ENCODE measurements at places on chromosomes 3 and 15.
A peak's percentile ranks its signal among the peaks of the same experiment; 100 is the strongest.

GRCh38 chr3:87298111-87298718, 21.8 kb upstream of the POU1F1 start:
- DNase-seq, result no peak

GRCh38 chr3:131856171-131856570, 178.6 kb downstream of the CPNE4 start:
- no peak for DNase-seq

GRCh38 chr3:185939721-185940120, 1.9 kb upstream of the TRA2B start:
- DNase-seq, result no peak

DNA sequence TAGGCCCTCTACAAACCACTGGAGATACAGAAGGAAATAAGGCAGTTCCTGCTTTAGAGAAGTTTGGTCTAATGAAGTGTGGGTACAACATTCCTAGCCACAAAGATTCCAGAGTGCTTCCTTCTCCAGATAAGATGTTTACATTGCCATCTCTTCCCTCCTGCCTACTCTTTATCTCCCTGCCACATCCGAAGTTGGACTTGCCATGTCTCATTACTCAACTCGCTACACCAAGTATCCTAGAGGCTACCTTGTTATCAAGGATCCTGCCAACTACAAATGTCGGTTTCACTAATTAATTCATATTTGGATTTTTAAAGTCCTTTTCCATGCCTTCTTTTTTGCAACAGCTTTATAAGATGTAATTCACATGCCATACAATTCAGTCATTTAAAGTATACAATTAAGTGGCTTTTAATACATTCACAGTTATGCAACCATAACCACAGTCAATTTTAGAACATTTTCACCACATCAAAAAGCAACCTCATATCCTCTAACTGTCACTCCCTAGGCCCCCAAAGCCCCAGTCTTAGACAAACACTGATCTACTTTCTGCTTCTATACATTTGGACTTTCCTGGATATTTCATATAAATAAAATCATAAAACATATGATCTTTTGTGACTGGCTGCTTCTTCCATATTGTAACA, 53.7 kb upstream of the CSTA start:
- DNase-seq, result no peak

DNA sequence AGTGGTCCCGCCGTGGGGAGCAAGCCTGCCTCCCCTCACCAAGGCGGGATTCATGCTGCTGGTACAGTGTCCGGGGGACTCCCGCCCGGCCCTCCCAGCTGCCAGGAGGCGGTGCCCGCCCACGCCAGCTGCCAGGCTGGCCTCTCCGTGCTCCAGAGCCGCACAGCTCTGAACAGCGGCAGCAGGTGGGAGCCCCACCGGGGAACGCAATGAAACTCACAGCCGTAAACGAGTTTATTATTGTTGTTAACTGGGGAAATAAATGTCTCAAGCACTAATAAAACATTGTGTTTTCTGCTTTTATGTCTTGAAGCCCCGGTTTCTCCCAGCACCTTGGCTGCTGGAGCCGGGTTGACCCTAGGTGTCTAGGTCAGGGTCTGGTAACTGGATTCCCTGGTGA, 317.7 kb upstream of the TLE3 start:
- no peak for DNase-seq

DNA sequence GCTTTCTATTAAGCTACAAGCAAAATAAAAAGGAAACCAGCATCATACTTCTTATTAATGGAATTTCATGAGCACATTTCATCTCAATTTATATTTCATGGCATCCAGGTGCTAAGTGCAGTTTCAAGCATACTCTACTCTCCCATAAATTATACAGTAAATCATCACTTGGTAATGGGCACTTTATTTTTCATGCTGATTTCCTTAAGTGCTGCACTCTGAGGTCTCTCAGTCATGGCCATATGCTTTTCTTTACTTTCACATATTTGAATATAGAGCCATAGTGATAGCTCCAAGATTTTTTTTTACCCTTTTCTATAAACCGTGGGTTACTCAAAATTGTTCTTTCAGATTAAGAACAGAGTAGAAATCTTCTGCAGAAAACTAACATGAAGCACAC, 1505.7 kb upstream of the CADM2 start:
- no peak for DNase-seq

- no peak for DNase-seq
These were observed 244.5 kb upstream of the SUCLG2 start for GRCh38 chr3:67898916-67899315.

DNA sequence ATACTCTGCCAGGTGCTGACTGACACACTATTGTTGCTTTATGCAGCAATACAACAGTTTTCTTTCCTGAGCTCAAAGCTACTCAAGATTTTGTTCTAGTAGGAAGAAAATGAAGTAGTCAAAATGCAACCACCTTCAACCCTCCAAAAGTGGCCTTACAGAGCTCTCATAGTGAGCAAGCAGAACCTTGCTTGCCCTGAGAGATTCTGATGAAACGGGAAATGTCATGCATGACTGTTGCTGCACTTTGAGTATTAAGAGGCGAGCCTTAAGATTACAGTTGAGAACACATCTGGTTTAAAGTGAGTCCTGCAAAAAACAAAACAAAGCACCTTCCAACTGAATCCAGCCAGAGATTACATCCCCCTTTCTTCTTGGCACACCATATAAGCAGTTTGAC, 29.7 kb downstream of the MINDY4B start:
- DNase-seq, result no peak

DNA sequence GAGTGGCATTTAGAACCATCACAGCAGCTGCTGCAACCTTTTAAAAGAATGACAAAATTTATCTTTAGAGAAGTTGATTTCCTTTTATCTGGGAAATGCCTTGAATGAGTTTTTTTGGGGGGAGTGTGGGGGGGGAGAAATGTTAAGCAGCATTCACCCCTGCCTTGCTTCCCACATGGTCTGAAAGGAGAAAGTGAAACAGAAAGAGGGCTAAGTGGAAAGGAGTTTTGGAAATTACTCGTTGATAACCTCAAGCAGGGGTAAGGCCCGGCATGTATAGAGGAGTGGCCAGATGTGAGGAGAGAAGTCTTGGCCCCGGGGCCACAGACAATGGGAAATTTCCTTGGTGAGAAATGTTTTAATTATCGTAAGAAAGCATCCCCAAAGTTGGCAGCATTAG, 23.5 kb downstream of the B3GALNT1 start:
- DNase-seq, result no peak

DNA sequence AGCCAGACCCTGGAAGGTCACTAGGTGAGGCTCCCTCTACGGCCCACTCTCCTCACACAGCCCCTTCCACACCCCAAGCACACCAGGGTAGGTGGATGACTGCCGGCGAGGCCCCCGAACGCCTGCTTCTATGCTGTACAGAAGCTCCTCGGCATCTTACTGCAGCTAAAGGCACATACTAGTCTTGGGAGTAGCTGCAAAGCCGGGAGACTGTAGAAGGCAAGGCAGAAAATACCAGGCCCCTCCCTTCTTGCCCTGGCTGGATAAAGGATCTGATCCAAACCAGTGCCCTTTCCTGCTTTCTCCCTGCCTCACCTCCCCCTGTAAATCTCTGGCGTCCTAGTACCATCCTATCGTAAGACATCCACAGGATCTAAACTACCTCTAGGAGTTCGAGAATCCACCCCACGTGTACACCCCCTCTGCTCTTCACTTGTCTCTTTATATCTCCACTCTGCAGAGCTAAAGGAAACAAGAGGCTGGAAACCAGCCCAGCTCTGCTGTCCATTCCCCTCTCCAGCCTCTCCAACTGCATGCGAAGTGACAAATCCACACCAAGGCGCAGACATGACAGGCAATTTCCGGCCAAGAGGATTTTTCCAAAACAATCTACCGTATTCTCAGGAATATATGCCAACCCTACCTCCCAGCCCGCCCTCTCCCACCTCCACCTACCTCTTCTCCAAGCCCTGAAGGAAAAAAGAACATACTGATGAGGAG, 11.8 kb downstream of the TNK2 start:
- peak; percentile 75 for DNase-seq

GRCh38 chr15:46077220-46077619, 442.4 kb downstream of the SQOR start:
- DNase-seq, result no peak

DNA sequence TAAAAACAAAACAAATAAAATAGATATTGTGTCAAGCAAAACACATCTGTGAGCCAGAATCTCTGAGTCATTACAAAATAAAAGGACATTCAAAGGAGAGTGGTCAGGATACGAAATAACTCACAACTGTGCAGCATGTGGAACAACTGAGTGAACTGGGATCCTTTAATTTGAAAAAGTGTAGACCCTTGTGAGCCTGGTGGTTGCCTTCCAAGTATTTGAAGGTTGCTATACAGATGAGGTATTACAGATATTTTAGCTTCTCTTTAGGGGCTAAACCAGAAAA, 26.7 kb downstream of the KCNMB2 start:
- no peak for DNase-seq

- no peak for DNase-seq
These were observed 28.5 kb downstream of the THBS1 start for GRCh38 chr15:39609166-39609916.

DNA sequence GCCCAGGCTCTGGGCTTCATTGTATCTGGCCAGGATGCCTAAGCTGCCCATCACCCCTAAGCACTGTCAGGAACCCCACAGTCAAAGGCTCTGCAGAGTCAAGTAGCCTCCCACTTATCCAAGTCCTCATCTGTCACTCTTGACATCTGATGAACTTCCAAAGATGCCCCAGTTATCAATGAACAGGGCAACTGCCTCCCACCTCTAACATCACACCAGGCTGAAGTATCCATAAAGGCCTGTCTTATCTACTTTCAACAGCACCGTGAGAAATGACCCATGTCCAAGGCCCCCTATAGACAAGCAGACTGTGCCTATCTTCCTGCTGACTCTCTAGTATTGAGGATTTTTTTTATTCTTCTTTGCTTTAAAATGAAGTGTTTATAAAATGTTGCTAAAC, 56.4 kb downstream of the TRIM69 start:
- DNase-seq, result no peak

DNA sequence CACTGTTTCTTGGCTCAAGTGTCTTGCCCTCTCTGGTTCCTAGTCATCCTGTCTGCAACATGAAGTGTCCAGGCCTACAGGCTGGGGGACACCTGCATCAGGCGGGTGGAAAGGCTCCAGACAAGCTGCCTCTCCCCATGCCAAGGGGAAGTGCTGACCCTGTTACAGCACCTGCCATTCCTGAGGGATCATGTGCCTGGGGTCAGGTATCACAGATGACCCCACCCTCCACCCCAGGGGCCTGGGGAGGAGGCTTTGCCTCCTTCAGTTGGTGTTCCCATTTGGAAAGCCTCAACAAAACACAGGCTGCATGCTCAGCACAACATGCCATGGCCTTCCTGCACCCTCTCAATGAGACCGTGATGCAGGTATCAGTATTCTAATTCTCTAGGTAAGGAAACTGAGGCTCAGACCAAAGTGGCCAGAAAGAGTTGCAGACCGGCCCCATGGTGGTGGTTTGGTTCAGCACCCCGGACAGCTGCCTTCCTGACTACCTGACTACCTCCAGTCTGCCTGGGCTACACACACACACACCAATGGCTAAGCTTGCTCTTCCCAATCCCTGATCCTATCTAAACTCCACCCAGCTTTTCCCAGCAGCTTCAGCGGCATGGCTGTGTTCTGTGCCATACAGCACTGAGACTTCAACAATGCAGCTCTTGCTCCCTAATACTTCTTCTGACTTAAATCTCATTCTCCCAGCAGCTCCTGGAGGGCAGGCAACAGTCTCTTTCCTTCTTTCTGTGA, 69.7 kb upstream of the LINGO1 start:
- no peak for DNase-seq

DNA sequence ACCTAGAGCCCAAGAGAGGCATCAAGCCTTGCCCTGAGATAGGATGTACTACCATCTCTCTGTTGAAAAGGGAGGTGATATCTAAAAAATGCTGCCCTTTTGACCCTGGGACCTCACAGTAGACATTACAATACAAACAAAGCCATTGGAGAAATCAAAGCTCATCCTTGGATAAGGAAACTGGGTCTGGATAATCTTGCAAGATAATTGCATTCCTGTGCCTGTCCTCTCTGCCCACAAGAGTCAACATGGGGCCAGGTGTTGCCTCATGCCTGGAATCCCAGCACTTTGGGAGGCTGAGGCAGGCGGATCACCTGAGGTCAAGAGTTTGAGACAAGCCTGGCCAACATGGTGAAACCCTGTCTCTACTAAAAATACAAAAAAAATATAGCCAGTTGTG, 57.3 kb upstream of the DLG1 start:
- no peak for DNase-seq

- DNase-seq, result peak; percentile 68
These were observed at the start of gene CEMIP for GRCh38 chr15:80778964-80779657. Gene CEMIP (plus strand): TSS chr15:80779370. CDS start chr15:80873880, 94,510 bp downstream.

GRCh38 chr15:90154861-90155626, 46.1 kb upstream of the SEMA4B start:
- no peak for DNase-seq

- no peak for DNase-seq
These were observed 35.4 kb downstream of the LIPC start for GRCh38 chr15:58467121-58467721.

- DNase-seq, result no peak
These were observed 101.8 kb downstream of the XXYLT1 start for GRCh38 chr3:195169011-195169649.

DNA sequence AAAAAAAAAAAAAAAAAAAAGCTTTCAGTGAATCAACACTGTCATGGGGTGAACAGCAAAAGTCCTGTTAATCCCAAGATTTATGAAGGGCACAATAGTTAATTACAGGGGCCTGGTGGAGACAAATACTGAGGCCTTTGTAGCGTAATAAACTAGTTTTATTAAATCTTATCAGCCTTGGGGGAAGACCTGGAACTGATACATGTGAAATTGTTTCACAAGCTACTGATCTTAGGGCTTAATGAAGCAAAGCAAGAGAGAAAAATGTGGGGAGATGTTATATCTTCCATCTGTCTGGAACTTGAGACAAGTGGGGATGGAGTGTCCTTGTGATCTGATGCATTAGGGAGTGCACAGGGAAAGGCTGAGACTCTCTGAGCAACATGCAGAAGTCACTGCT, 47.9 kb upstream of the OSBPL11 start:
- no peak for DNase-seq

GRCh38 chr15:64111679-64112050, 15.9 kb downstream of the SNX1 start:
- no peak for DNase-seq

DNA sequence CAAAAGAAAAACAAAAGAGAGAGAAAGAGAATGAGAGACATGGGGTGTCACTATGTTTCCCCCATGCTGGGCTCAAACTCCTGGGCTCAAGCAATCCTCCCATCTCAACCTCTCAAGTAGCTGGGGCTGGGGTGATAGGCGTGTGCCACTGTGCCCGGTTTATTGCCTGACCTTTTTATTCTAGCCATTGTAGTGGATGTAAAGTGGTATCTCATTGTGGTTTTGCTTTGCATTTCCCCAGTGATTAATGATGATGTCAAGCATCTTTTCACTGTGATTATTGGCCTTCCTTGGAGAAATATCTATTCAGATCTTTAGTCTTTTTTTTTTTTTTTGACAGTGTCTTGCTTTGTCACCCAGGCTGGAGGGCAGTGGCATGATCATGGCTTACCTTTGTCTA, 37.7 kb upstream of the GK5 start:
- DNase-seq, result no peak

- DNase-seq, result no peak
These were observed 132.3 kb downstream of the LRRK1 start for GRCh38 chr15:101051291-101052030.
